NAMALWA (cell line): ENCODE measurements at places on chromosomes 3 and 15.

GRCh38 chr3:142818651-142819050, 70.2 kb downstream of the PCOLCE2 start:
- DNase-seq: no peak

DNA sequence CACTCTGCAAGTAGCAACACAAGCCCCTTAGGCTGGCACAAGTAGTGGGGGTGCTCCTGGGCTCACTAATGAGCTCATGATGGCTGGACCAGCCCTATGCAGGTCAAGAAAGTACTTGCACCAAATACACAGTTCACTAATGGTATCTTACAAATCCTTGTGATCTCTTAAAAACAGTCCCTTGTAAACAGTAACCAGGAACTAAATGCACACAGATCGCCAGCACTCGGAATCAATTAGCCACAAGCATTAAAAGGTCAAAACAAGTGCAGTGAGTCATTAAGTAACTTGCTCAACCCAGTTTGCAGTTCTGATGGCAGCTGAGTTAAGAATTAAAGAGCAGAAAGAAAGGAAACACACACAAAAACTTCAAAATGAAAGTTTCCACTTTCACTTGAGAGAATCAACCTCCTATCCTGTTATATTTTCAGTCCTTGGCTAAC, 43.2 kb downstream of the ARHGEF3 start:
- DNase-seq: no peak

DNA sequence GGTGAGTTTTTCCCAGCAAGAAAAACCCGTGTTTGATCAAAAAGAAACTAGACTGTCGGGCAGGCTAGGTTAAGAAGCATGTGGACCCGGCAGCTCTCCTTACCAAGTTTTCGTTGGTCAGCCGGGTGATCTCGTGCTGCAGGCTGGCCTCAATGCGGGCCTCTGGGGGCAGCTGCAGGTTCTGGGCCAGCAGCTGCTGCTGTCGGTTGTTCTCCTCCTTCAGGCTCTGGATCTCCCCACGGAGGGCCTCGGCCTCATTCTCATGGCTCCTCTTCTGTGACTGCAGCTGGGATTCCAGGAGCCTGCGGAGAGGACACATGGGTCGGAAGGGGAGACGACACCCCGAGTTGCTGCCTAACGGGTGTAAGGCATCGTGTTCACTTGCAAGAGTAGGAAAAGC, 44.5 kb upstream of the MYO5C start:
- DNase-seq: no peak

GRCh38 chr3:13053420-13053819, 19.8 kb downstream of the IQSEC1 start:
- DNase-seq: no peak

GRCh38 chr3:128807186-128807830, 72.1 kb upstream of the ACAD9 start:
- DNase-seq: no peak

DNA sequence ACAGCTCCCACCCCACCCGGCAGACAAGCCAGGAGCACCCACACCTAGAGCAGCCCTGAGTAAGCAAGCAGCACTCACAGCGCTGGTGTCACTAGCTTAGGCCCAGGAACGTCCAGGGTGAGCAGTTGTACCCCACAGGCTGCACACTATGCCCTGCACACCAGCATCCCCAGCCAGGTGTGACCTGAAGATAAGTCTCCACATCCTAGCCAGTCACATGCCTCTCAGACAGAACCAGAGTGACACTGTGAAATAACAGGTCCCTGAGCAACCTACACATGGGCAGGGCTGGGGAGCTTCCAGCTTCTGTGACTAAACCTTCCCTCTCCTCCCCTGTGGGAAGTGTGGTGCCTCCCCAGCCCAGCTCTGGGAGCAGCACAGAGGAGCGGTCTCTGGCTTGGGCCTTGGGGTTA, 253.6 kb downstream of the UACA start:
- DNase-seq: no peak

DNA sequence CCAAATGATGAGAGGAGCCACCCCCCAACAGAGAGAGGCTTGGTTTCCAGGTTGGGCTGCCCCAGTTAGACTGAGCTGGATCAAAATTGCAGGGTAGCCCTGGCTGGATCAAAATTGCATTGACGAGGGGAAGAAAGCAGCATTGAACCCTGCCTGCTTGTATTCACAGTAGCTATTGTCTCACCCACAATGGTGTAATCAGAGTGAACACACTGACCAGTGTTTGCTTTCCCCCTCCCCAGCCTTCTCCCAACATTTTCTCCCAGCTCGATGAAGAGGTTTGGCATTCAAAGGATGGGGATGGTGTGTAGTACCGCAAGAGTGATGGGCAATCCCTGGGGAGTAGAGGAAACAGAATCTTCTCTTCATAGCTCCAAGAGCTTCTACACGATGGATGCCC, 223.8 kb downstream of the ADAMTS9 start:
- DNase-seq: no peak

DNA sequence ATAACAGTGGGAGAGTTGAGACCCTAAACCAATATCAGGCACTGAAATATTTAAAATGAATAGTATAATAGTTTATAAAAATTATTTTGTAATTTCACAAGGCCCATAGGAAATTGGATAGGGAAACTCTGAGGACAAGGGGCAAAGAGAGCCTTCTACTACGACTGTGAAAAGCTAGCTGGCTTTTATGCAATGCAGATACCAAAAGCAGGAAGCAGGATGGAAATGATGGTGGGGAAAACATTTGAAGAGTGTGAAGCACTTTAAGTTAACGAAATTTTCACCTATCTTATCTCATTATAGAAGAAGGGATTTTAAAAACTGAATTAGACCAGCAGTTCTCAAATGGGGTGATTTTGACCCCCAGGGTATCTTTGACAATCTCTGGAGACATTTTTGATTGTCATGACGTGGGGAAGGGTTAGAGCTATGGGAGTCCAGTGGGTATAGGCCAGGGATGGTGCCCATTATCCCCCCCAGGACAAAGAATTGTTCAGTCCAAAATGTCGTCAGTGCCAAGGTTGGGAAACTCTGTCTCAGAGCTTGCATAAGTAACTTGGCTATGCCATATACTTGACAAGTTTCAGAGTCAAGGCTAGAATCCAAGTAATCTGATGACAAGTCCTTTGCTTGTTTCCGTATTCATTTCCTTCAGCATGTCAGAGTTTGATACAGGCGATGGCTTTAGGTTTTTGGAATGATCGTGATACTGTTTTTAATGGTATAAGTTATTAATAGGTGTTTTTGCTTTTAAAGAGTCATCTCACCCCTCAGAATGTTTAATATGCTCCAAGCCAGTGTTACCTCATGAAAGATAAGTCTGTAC, 126.0 kb downstream of the IL5RA start:
- DNase-seq: no peak
